NCI-H1694 treated with DMSO at 0.1 percent for 48 hours (cell line): ENCODE measurements at places on chromosomes 6 and 20.

- DNase-seq = no peak
Measured at GRCh38 chr20:18024606-18025127, 33.0 kb downstream of the OVOL2 start.

GRCh38 chr6:147053311-147053921, 150.8 kb upstream of the STXBP5 start:
- DNase-seq = no peak

DNA sequence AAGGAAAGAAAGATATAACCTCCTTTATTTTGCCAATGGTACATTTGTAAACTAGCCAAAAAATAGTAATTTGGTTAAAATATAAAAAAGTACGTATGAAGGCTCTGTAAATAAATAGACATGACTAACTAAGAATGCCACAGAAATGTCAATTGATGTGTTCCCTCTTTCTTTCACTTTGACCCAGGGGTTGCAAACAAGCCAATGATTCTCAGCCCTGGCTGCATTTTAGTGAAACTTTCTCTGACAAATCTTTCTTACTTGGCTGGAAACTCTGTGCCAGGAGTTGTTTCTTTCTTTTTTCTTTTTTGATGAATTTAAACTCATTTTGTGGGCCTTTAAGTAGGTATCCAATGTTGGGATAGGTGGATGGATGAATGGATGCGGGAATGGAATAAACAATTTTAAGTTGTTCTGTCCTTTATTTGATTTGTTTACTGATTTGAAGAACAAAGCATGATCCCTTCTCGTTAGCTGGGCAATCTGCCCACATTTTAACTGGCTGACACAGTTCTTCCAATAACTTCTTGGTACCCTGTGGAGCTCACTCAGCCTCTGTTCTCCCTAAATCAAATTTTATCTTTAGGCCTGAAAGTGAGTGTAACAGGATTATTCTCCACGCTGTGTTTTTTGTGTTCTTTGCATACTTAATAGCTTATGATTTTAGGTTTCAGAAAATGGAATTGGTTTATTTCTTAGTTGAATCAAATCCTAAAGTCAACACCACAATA, 58.6 kb upstream of the GCLC start:
- no peak for DNase-seq

DNA sequence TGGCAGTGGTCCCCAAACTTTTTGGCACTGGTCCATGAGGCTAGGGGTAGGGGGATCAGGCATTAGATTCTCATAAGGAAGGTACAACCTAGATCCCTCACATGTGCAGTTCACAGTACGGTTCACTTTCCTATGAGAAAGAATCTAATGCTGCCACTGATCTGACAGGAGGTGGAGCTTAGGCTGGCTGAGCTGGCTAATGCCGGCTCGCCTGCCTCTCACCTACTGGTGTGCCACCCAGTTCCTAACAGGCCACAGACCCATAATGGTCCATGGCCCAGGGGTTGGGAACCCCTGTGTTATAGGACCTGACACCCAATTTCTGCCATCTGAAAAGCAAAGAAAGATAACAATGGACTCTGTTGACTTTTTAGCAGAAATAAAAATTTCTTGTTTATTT, 199.6 kb downstream of the GMPR start:
- no peak for DNase-seq

- no peak for DNase-seq
Measured at GRCh38 chr6:43308101-43308989, at the start of gene CRIP3. CRIP3 (minus strand) TSS chr6:43308826; CDS start chr6:43308792, 34 bp downstream.

DNA sequence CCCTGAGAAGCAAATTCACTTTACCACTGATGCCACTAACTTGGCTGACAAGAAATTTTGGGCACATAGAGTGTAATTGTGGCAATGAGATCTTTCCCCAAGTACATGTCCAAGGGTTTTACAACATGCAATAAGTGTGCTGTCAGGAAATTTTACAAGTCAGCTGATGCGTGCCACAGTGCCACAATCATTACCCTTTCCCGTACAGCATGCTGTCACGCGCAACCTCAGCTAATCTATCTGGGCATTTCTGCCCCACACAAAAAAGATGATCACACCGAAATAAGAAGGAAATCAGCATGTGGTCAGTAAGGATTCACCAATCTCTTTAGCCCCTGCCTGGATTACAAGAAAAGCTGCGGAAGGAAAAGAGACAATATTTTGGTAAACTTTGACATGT, 163.6 kb upstream of the PREP start:
- no peak for DNase-seq

DNA sequence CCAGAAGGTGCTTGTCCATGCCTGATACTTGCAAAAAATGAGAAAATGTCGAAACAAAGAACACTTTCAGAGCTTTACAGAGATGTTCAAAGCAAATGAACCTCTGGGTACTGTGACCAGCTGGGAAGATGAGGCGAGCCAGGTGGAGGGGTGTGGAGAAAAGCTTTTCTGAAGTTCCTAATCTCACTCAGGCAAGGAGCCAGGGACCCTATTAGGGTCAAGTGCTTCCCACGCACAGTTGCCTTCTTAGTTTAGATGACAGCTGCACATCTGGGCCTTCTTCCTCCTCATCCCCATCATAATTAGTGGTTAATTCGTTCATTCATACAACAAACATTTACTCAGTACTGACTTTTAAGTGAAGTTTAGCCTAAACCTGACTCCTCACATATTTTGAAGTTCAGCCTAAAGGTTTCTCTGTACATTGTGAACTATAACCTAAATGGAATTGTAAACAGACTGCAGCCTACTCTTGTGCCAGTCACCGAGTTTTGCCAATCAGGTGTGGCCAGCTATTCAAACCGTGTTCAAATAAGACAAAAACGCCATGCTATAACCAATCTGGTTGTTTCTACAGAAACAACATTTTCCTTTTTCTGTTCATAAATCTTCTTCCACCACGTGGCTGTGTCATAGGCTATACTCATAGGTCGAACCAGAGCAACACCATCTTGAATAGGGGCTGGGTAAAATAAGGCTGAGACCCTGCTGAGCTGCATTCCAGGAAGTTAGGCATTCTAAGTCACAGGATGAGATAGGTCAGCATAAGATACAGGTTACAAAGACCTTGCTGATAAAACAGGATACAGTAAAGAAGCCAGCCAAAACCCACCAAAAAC, 19.3 kb upstream of the AHCY start:
- no peak for DNase-seq

DNA sequence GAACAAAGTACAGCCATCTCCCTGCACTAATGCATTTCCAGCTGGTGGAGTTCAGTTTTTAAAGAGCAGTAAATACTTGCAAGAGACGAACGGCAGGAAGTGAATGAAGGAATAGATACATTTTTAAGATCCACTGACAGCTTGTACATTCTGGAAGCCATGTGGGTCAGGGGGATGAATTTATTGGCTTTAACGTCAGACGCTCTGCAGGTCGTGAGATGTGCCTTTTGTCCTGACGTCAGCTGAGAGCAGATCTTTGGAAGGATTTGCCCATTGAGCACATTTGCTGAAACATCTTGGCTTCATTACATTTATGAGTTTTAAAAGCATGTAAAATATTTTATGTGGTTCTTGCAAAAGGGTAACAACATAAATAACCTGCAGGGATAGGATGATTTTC, 29.5 kb upstream of the SALL4 start:
- DNase-seq = no peak

DNA sequence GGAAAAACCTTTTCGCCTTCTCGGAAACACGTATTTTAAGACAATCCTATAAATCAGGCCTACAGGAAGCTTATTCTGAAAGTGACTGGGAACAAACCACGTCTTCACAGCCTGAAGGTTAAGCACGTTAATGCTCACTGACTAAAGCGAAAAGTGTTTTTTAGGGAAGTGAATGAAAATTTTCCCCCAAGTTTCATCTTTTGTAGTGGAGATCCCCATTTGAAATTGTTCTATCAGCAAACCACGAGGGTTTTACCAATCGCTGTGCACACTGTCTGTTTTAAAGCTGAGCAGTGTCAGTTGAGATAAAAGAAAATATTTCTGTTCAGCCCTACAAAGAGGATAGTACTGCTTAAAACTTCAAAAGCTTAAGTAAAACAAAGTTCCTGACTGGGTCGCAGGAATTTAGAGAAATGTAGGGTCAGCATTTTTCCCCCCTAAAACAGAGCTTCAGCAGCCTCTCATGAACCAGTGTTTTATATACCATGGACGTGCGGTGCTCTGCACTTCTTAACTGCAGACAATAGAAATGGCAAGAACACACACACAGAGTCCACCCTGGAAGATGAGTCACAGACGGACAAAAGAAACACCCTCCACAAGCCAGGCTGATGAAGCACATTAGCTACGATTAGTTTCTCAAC, 34.9 kb downstream of the SLC22A23 start:
- DNase-seq = no peak

DNA sequence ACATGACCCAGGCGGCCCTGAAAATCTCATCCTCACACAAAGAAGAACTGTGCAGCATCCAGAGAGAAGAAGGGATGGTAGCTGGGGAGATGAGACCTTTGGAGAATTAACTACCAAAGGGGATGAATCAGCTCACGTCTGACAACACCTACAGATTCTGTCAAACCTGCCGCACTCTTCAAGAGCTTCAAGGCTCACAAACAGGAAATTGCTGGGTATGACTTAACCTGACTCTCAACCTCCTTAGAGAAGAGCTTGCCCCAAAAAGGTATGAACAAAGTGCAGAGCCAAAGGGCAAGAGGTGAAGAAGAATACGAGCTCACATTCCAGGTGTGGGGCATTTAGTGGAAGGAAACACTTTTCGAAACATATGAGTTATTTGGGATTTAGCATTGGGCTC, 139.8 kb downstream of the BACH2 start:
- DNase-seq = no peak

DNA sequence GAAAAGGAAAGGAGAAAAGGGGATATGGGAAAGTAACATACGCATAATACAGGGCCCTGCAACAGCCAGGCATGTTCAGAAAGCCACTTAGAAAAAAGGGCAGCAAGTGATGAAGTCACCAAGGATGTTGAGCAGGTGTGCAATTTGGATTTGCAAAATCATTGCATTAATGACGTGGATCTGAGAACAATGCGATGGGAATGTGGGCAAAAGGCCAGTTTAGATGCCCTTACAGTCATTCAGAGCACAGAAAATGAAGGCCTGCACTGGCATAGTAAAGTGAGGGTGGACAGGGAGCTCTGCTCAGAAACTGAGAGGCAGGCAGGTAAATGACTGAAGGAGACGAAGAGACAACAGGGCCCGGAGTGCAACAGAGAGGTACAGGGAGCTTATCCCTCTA, 123.7 kb upstream of the NHSL1 start:
- DNase-seq = no peak

- DNase-seq = no peak
Measured at GRCh38 chr6:43221046-43221972, 8.0 kb downstream of the DNPH1 start.

- no peak for DNase-seq
Measured at GRCh38 chr6:66605011-66605410, 898.0 kb upstream of the EYS start.

- DNase-seq = no peak
Measured at GRCh38 chr6:15158821-15159619, 86.8 kb upstream of the JARID2 start.

GRCh38 chr6:44185953-44186634, 27.5 kb downstream of the CAPN11 start:
- DNase-seq = no peak

- DNase-seq = no peak
Measured at GRCh38 chr6:44762496-44762895, 375.0 kb downstream of the CDC5L start.

- peak; percentile 73 for DNase-seq
Measured at GRCh38 chr20:20267685-20268370, 100.1 kb upstream of the INSM1 start.

- DNase-seq = no peak
Measured at GRCh38 chr6:164928057-164928727, 381.2 kb downstream of the C6orf118 start.

GRCh38 chr6:164142322-164142721, 727.8 kb downstream of the QKI start:
- DNase-seq = no peak

DNA sequence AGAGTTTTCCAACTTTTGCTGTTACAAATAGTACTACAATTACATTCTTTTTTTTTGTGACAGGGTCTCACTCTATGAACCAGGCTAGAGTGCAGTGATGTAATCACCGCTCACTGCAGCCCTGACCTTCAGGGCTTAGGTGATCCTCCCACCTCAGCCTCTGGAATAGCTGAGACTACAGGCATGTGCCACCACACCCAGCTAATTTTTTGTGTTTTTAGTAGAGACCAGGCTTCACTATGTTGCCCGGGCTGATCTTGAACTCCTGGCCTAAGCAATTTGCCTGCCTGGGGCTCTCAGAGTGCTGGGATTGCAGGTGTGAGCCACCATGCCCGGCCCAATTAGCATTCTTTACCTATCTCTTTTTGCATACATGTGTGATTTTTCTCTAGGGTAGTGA, 12.5 kb downstream of the ATRN start:
- DNase-seq = no peak

DNA sequence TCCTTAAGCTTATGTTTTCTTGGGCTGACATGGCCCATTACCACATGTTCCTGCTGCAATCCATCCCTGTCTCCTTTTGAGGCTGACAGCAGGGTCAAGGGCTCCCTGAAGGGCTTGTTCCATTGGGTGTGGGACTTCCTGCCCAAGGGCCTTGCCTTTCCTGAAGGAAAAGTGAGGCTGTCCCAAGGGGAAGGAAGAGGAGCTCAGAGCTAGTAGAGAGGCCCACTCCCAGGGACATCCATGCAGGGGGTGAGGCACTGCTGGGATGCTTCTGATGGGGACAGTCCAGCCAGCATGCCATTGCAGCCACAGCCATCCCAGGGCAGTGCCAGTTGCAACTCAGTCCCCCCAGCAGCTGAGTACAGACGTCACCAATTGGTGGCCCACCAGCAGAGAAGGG, 138.4 kb upstream of the FOXA2 start:
- DNase-seq = no peak

GRCh38 chr6:100575921-100576320, 111.2 kb upstream of the SIM1 start:
- no peak for DNase-seq

GRCh38 chr20:50521221-50522052, 11.3 kb downstream of the PTPN1 start:
- no peak for DNase-seq

DNA sequence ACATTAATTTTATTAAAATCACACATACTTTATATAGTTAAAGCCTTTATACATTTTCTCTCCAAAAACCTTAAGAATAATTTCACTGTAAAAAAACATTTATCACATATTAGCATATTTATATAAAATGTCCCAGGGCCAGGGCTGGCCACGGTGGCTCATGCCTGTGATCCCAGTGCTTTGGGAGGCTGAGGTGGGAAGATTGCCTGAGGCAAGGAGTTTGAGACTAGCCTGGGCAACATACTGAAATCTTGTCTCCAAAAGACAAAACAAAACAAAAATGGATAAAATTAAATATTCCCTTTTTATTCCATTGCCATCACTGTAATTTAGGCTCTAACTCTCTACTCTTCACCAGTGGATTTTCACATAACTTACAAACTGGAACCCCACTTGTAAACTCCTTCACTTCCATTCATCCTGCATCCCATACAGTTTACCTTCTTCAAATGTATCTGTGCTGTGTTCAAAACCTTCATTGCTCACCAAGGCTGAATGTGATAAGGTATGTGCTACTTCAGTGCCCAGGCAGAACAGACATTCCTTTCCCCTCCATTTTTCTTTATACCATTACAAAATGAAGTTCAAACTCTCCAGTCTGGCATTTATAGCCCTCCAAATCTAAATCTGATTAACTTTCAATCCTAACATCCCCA, 42.9 kb upstream of the PIM1 start:
- no peak for DNase-seq

GRCh38 chr6:97110626-97111025, 172.4 kb downstream of the MMS22L start:
- DNase-seq = no peak

- no peak for DNase-seq
Measured at GRCh38 chr20:18978311-18978710, 164.7 kb downstream of the SCP2D1 start.

- no peak for DNase-seq
Measured at GRCh38 chr6:167150941-167151549, 6.7 kb downstream of the GPR31 start.
